ENCODE measurements at places on chromosomes 1 and 21. TPM values are rescaled to one million over a fixed set of nuclear protein-coding genes. Genes with fewer than 3 reads are reported as not detected.

GRCh38 chr1:24459551-24460266 lies 42.9 kb upstream of the RCAN3 start:
- DNase-seq, result no peak

DNA sequence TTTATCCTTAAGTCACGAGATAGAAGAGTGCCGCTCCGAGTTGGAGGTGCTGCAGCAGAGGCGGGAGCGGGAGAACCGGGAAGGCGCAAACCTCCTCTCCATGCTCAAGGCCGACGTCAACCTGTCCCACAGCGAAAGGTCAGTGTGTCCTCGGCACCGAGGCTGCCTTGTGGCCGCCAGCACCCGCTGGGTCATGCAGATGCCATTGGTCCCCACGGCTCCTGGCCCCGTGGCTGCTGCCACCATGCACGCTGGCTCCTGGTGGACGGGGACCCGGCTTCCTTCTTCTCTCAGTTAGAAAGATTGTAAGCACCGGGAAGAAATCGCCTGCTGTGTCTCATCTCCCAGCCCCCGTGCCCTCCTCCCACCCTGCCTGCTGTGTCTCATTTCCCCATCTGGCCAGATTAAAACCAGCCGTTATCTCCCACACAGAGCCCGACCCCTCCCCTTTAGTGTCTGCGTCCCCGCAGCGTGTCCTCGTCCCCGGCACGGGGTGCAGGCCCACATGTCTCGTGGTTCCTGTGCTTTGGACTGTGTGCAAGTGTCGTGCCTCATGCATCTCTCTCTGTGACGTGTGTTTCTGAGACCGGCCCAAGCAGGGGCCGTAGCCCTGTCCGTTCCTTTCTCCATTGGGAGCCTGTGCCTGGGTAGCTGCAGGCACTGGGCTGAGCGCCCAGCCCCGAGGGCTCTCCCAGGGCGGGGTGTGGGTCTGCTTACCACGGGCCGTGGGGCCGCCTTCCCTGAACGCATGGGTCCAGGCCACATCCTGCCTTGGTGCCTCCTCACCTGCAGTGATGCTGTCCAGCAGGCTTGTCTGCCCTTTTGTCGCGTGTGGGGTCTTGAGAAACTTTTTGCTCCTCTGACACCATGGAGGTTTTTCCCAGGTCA lies 62.1 kb downstream of the PCNT start:
- DNase-seq, result peak; percentile 19

DNA sequence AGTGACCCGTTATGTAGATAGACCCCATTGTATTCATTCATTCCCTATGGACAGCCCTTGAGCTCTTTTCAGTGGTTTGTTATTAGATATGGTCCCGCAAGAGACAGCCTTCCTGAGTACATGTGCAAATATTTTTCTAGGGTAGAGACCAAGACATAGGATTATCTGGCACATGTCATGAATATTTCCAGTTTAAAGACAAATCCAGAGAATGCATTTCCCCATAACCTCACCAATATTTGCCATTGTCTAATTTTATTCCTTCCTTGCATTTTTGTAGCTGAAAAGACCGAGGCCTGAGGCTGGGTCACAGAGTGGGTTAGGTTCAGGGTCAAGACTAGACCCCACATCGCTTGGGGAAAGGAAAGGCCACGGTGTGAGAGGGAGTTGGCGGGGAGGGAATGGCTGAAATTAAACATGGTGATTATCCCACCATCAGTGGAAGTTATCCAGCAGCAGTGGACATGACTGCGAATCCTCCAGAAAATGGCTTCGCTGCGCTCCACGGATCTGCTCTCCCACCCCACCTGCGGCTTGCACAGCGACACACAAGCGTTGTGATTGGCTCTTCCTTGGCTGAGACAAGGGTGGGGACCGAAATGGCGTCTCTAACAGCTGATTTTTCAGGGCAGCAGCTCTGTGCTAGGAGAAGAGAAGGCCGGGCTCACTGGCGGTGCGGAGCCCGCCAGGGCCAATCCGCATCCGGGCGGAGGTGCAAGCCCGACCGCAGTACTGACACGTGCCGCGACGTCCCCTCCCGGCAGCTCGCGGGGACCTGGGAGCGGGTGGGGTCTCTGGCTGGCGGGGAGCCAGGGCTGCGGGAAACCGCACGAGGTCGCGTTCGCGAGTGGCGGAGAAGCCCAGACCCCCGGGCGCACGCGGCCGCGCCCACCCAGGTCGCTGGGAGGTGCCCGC lies 16.1 kb upstream of the STMN1 start:
- DNase-seq, result peak; percentile 30

- no peak for DNase-seq
Observed at GRCh38 chr1:151144474-151145303, 1.7 kb downstream of the SEMA6C start.

GRCh38 chr21:44706026-44706705 lies 5.2 kb downstream of the TSPEAR start:
- no peak for DNase-seq

- DNase-seq, result no peak
Observed at GRCh38 chr1:108627256-108627655, 33.6 kb downstream of the HENMT1 start.

- peak; percentile 48 for DNase-seq
Observed at GRCh38 chr1:58779059-58779754, 4.6 kb downstream of the JUN start.

- DNase-seq, result no peak
Observed at GRCh38 chr1:228827019-228827418, 91.7 kb downstream of the RHOU start.

DNA sequence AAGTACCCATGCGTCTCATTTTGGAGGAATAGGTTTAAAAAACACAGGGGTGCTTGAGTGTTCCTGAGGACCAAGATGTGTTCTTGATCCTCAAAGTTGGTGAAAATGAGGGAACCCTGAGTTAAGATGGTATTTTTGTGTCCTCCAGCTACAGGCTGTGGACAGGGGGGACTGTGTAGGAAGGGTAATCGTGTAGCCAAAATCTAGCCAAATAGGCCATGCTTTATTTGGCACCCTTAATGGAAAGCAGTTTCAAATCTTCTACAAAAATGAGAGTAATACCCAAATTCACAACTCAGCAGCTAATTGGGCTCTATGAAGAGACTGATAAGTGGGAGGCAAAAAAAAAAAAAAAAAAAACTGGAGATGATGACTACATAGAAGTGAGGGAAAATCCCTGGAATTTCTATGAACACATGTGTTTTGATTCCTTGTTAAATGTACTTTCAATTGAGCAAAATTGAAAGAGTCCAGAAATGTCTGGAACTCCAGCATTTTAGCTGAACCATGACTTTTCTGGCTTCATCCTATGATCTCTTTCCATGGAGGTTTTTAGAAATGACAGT lies 470 bp downstream of the HSD11B1 start:
- no peak for DNase-seq

PRAMEF33 gene
- not detected for polyA plus RNA-seq

KRTAP12-2 gene
- polyA plus RNA-seq, result not detected

TLCD4 gene
- polyA plus RNA-seq, result 2.2 TPM

ZNF593OS gene
- not detected for polyA plus RNA-seq

S100A2 gene
- 8.3 TPM for polyA plus RNA-seq

All from stomach (tissue), 19 donors.